ENCODE measurements at places on chromosomes 1 and 21.
A peak's percentile ranks its signal among the peaks of the same experiment; 100 is the strongest.

- no peak for DNase-seq
Measured at GRCh38 chr1:201605385-201606010, 66.6 kb downstream of the NAV1 start.

- no peak for DNase-seq
Measured at GRCh38 chr1:40462956-40463590, 12.8 kb downstream of the ZFP69B start.

GRCh38 chr1:162374406-162374805, 2.2 kb downstream of the SPATA46 start:
- no peak for DNase-seq

DNA sequence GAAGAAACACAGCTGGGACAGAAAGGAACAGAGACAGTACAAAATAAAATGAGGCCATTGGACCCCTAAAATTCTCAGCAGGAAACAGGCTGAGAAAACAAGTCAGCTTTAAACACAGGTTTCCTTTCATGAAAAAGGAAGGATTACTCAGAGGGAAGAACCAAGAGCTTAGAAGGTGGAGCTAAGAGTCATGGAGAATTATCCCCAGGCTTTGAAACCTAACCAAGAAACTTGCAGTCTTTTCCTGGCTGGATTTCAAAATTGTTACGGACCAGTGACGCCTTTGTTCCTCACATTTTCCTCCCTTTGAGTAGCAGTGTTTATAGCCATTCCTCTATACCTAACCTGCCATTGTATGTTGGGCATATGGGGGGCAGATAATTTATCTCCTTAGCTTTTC, 8.8 kb downstream of the HMGB4 start:
- no peak for DNase-seq

- DNase-seq = no peak
Measured at GRCh38 chr1:41856151-41856943, 62.4 kb downstream of the HIVEP3 start.

- peak; percentile 39 for DNase-seq
Measured at GRCh38 chr1:3313576-3313950, 140.9 kb upstream of the ARHGEF16 start.

- DNase-seq = no peak
Measured at GRCh38 chr1:56215771-56216170, 363.6 kb downstream of the PLPP3 start.

DNA sequence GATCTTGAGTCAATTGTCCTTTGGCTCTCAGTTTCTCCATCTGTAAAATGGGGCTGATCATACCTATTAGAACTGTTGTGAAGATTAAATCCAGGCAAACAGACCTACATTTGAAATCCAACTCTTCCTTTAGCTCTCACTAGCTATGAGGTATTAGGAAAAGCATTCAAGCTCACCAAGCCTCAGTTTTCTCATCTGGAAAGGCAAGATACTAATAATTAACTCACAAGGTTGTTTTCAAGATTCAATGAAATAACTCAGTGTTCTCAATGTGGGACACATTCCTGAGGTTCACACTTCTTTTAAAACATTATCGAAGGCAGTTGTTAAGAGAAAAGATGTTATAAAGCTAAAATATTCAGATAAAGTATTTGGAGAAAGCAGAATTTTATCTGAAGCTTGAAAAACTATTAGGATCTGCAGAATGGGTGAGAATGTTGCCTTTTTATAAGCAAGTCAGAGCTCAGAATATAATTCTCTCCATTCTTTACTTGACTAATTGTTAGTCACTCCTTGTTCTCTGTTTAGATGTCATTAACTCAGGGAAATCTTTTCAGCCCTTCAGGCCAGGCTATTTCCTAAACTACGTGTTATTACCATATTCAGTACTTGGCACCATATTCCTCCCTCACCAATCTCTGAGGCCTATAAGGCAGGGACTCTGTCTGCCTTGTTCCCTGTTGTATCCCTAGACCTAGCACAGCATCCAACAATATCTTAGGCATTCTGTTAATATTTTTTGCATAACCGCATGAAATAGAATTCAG, 72.0 kb upstream of the VAV3 start:
- no peak for DNase-seq

DNA sequence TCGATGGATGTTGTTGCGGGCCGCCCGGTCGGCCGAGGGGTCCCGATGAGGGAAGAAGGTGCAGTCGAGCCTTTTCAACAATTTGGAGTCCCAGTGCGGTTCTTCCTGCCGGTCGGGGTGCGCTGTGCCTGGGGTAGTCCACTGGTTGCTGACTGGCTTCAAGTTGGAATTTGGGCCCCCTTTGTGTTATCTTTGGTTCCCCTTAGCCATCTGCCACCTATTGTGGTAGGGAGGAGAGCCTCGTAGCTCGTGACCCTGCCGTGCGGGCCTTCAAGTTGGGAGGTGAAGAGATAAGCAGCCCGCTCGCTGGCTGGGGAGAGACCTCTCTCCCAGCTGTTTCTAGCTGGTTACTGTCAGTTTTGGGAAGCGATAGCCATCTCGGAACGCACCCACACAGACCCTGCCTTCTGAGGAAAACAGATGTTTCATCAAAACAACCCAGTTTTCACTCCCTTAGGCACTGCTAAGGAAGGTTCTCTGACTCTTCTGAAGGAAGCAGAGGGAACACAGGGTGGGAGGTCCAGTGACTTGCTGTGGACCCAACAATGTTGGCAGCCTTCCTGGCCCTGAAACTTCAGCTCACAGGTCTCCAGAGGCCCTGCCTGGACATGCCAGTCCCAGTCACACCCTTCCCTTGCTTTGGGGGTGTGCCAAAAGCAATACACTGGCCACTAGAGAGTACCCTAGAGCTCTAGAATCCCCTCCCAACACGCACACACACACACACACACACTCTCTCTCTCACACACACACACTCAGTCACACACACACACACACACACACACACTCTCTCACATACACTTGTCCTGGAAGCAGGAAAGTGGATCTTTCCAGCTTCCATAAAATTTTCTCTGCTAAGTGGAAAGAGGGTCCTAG, 1.0 kb downstream of the BTG2 start:
- peak; percentile 70 for DNase-seq

DNA sequence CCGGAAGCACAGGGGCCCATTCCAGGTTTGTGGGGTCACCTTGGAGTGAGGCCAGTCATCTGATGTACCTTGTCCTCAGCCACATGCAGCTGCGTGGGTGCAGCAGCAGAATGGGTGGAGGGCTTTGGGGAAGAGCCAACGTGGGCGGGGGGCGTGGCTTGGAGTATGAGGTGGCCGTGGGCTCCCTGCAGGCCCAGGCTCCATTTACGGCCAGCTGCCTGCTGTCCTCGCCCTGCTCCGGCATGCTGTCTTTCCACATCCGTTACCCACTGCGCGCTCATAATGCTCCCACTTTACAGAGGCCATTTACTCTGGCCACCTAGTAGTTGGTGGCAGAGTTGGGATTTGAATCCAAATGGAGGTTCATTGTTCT, 27.8 kb upstream of the TINAGL1 start:
- no peak for DNase-seq

DNA sequence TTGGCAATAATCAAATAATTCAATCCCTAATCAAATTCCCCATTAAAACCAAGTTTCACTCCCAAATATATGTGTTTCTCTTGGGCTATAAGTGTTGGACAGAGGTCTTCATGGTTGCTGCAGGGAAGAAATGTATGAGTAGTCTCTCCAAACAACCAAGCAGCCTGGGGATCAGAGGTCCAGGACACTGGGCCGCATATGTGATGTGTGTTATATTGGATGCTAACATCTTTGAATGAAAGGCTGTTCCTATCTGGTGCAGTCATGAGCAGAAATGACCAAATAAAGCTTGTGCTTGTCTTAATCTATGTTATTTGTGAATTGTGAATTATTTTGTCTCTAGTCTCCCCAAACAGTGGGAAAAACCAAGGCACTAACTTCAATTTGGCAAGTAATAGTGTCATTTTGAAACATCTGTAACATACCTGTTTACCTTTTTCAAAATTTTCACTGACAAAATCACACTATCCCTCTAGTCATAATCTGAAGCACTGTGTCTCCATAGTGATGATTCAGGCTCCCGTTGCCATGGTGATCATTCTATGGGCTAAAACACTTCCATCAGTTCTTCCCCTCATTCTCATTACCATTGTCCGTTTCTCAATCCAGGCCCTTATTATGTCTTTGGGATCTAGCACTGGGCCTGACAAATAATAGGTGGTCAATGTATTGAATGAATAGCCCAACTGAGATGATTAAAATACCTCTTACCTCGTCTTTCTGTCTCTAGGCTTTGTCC, 12.5 kb upstream of the TADA1 start:
- no peak for DNase-seq

DNA sequence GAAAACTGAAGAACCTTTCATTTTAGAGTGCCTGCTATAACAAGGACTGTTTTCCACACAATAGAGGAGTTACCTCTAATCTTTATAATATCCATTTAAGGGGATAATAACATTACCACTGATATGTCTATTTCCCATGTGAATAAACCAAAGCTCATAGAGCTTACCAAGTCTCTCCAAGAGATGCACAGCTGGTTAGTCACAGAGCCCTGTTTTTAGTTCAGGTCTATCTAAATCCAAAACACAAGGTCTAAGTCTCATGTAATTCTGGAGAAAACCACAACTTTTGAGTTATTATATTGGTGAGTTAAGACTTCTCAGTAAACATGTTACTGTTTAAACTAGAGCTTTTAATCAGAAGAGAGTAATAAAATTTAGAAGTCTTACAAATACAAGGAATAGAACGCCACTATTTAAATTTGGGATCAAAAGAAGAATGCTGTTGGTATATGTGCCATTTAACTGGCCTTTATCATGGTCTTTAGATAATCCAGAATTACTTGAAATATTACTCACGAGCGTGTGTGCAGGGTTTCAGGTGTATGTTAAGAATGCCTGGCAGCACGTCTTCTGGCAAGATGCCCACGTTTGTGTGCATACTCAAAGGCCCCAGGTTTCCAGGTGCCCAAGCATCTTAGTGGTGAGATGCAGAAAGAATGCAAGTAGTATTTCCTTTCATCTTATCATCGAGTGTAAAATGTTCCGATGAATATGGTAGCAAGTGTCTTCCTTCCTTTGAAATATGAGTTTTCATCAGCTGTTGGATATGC, 190.6 kb downstream of the FMN2 start:
- no peak for DNase-seq

DNA sequence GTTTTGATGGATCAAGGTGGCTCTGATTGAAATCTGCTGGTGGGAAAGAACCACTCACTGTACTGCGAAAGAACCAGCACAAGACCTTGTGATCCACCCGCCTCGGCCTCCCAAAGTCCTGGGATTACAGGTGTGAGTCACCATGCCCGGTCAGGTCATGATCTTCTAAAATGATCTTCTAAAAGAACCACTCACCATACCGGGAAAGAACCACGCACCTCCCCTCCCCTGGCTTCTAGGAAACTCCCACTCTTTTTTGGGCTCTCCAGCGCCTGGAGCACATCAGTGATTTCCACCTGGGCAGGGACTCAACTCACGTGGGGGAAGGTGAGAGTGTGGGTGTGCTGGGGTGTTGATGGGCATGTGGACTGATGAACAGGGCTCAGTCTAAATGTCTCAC, 7.9 kb upstream of the RAB7B start:
- DNase-seq = no peak

- no peak for DNase-seq
Measured at GRCh38 chr1:94697839-94698238, 122.3 kb upstream of the SLC44A3 start.

DNA sequence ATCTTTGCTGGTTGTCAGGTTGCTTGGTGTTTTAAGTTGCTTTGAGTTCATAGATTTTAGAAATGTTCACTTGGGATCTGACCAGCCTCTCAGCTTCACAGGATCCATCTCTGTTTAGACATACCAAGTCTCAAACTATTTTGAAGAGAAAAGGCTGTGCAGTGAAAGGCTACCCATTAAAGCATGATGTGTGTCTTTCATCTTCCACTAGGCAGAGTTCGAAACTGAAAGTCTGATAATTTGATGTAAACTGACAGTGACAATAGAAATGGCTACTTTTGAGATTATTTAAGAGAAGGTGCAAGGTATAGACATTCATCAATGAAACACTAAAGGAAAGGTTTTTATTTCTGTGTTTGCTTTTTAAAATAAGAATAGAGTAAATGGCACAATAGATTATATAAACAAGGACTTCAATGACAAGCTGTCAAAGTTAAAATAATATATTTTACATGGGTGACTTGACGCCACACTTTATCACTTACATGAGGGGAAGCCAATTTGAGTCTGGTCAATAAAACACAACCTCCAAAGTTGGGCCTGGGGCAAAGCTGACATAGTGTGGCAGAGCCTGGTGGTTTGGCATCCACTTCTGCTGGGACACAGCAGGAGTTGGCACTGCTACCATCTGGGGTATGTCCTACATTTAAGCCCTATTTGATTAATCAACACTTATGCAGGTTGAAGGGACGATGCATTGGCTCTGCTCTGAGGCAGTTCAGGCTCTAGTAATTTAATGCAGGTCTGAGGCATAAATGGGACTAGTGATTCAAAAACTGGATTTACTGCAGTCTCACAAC, 197.7 kb downstream of the CRB1 start:
- DNase-seq = no peak

GRCh38 chr1:66270119-66270812, 263.7 kb upstream of the SGIP1 start:
- DNase-seq = no peak

DNA sequence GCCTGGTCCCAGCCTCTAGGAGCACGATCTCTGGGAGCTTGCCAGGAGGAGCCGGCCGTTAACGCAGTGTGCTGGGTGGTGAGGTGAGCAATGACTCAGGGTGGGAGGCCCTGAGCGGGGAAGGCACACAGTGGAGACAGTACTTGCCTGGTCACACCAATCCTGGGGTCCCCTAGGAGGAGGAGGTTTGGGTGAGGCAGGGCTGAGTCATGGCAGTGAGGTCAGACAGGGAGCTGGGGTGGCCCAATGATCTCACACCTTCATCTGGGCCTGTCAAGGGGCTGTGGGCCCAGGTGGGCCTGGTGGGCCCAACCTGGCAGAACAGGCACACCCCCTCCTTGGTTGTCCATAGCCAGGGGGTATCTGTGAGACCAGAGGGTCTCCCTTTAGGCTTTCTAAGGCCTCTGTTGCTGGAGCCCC, 8.6 kb upstream of the EDN2 start:
- DNase-seq = no peak

DNA sequence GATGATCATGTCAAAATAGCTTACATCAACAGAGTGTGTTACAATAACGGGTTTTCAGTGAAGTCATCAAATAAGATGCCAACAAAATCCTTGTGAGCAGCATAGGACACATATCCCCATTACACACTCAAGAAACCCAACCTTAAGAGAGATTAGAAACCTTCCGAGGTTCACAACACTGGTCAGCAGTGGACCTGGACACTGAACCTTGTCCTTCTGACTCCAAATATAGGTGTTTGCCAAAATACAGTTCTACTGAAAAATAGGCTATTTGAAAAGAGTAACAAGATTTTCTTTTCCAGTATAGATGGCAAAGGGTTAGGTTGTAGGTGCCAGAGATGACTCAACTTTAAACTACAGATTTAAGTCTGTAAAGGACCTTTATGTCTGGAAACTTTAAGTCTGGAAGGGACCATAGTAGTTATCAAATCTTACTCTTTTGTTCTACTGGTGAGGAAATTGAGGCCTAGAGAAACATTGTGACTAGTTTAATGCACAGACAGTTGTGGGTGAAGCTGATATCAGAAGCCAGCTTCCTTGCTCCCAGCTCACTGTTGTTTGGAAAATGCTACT, 811 bp upstream of the REG4 start:
- DNase-seq = no peak

GRCh38 chr1:113904293-113904673, 316 bp downstream of the AP4B1 start:
- no peak for DNase-seq
